ENCODE measurements at places on chromosomes 6 and 20.

GRCh38 chr6:54775576-54775975 lies 71.0 kb upstream of the FAM83B start:
- DNase-seq = no peak

- no peak for DNase-seq
Measured at GRCh38 chr20:47724910-47725247, 60.4 kb downstream of the SULF2 start.

DNA sequence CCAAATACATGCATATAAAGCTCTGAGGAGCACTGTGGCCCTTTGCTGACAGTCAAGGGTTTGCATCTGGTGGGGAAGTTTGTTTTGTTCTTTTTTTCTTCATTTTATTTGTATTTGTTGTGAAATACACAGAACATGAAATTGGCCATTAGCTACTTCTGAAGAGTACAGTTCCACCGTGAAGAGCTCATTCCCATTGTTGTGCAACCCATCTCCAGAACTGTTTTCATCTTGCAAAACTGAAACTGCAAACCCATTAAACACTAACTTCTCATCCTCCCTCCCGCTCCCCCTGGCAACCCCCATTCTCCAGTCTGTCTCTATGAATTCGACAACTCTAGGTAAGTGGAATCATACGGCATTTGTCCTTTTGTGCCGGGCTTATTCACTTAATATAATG lies 231.3 kb downstream of the TFAP2C start:
- no peak for DNase-seq

GRCh38 chr20:38859070-38859690 lies 53.7 kb downstream of the PPP1R16B start:
- DNase-seq = no peak

DNA sequence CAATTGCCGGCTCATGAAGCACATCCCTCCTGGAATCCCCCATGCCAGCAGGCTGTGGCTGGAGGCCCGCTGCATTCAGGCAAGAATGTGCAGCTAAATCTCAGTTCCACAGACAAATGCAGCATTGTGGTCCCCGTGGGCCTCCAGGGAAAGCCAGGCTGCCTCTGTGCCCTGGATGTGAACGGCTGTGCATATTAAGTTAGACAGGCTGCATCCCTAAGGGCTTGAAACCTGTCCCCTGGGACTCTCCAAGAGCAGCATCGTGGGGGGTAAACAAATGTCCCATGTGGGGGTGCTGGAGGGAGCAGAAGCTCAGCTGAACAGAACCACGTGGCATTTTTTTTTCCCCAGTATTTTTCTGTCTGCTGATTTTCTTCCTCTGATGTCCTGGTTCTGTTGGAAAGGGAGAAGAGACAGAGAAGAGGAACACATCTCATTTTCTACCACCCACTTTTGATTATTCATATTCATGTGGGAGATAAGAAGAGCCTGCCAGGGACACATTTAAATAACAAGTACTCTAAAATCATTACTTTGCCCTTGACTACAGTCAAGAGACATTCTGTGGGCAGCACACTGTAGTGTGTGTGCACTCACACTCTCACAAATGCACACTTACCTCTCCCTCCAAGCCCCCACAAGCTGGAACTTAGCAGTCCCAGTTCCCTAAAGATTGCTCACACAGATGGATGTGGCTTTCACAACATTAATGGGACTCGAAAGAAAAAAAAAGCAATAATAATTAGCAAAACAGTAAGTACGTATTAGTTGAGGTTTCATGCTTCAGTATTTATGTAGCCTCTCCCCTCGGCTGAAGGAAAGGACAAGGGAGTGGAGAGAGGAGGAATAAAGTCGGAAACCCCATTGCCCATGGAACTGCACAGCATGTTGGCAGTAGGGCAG lies 16.9 kb downstream of the GFOD1 start:
- DNase-seq = no peak

- no peak for DNase-seq
Measured at GRCh38 chr6:115796061-115796460, 264.6 kb downstream of the FRK start.

GRCh38 chr6:83974409-83975050 lies 59.0 kb upstream of the MRAP2 start:
- DNase-seq = no peak

DNA sequence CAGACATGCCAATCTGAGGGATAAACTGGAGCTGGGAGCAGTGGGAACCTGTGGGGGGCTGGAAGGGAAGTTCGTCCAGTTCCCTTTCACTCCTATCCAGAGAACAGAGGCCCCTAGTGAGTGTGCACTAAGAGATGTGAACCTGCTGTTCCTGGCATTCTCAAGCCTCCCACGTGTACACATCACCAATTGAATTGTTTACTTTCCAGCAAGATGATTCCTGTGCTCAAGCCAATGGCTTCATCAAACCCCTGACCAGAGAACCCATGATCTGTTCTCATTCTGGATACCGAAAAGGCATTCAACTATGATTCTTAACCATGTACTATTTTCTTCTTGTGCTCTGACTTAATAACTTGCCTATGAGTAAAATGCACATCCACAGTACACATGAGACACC lies 10.2 kb upstream of the SLC22A3 start:
- no peak for DNase-seq

GRCh38 chr20:38853759-38854158 lies 48.3 kb downstream of the PPP1R16B start:
- DNase-seq = no peak

- DNase-seq = no peak
Measured at GRCh38 chr6:3822747-3823445, 26.3 kb upstream of the FAM50B start.

Measured in cerebellar cortex (tissue), 1 donor.